ENCODE measurements at places on chromosomes 2 and 18.

DNA sequence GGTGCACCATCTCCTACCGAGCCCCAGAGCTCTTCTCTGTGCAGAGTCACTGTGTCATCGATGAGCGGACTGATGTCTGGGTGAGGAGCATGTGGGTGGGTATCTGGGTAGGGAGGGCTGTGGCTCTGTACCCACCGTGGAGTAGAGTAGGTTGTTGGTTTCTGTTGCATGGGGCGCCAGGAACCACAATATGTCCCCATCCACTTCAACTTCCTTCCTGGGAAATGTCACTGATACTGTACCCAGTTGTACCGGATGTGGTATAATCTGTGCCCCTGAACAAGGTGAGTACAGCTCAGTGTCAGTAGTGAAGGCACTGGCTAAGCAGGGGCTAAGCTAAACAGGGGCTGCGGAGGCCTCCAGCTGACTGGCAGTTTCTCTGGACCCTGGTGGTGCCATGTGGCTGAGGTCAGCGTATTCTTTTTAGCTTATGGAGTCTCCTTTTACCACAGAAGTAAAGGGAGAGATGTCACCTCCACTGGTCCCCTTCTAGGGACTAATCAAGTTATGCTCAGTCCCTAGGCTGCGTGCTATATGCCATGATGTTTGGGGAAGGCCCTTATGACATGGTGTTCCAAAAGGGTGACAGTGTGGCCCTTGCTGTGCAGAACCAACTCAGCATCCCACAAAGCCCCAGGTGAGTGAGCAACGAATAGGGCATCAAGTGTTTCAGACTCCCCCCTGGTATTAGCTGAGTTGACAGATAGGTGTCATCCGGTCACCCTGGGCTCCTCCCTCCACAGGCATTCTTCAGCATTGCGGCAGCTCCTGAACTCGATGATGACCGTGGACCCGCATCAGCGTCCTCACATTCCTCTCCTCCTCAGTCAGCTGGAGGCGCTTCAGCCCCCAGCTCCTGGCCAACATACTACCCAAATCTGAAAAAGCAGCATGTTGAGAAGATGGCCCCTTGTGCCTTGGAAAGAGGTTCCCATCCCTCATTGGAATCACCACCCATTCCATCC, 2.7 kb downstream of the STK16 start:
- DNase-seq = no peak

DNA sequence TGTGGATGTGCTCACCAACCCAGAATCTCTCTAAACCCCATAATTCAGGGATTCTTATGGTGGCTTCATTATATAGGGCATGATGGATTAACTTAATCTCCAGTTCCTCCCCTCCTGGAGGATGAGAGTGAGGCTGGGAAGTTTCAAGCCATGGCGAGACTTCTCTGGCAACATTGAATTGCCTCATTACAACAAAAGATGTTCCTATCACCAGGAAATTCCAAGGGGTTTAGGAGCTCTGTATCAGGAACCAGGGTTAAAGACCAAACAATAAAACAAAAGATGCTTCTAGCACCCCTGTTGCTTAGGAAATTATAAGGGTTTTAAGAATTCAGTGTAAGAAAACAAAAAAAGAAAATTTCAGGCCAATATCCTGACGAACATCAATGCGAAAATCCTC, 100.1 kb downstream of the NAB1 start:
- DNase-seq = no peak

GRCh38 chr2:15181092-15181745, 379.9 kb downstream of the NBAS start:
- DNase-seq = no peak

GRCh38 chr2:68469935-68470334, 2.5 kb downstream of the APLF start:
- no peak for DNase-seq

- no peak for DNase-seq
Observed at GRCh38 chr18:4412286-4412685, 42.8 kb downstream of the DLGAP1 start.

- no peak for DNase-seq
Observed at GRCh38 chr2:224870341-224870740, 154.2 kb upstream of the CCDC195 start.

- no peak for DNase-seq
Observed at GRCh38 chr2:240786871-240787311, 33.1 kb downstream of the KIF1A start.

- no peak for DNase-seq
Observed at GRCh38 chr2:5691221-5691984, 781 bp upstream of the SOX11 start.

GRCh38 chr2:209624192-209624938, 147.3 kb upstream of the UNC80 start:
- no peak for DNase-seq

DNA sequence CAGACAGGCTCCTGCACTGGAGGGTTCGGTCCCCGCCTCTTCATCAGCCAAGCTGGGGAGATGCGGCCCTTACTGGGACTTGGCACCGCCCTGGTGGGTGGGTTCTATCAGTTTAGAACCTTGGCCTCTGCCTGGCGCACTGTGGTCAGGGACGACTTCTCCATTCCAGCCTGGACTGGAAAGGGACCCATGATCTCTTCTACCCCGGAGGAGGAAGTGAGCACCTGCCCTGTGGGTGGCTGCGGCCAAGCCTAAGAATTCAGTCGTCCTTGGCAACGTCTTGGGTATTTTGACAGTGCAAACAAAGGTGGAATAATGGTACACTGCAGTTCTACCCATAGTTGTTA, 106.9 kb upstream of the CD302 start:
- DNase-seq = no peak

GRCh38 chr2:227616631-227617030, 667 bp upstream of the SCYGR4 start:
- DNase-seq = no peak

DNA sequence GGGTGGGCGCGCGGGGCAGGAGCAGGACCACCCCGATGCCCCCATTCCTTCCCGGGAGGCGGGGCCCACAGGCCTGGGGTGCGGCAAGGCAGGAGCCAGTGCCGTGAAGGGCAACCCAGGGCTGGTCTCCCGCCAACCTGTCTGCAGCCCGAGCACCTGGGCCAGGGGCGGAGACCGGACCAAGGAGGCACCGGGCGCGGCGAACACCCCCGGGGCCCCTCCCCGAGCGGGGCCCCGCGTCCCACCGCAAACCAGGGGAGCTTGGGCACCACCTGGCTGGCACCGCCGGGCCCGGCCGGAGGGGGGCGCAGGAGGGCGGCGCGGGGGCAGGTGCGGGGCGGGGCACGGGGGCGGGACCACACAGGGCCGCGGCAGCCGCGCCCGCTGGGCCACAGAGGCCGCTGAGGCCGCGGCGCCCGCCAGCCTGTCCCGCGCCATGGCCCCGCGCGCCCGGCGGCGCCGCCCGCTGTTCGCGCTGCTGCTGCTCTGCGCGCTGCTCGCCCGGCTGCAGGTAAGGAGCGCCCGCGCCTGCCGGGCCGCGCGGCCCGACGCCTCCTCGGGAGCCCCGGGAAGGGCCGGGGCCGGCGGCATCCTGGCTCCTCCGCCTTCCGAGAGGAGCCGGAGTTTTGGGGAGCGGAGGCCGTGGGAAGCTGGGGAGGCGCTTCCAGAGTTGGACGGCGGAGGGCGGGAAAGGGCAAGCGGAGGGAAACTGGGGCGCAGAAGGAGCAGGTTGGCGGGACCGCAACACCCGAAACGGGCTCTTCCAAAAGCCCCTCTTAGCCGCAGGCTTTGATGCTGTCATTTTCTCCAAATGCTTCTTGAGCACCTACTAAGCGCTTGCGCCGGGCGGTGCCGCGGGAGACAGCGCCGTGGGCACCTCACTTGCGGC, at the start of gene TNFRSF11A:
TSS of gene TNFRSF11A (plus strand) at position 394 of the 889 bp plus-strand sequence. CDS start at position 437, 43 bp downstream.
- DNase-seq = peak; percentile 72

Measured in GM12892 (cell line).